ENCODE measurements at places on chromosomes 13 and 19.

GRCh38 chr19:4130744-4131438 lies 7.0 kb upstream of the MAP2K2 start:
- no peak overlapping the region for H3K27ac ChIP-seq
- H3K4me1 ChIP-seq: no peaks in the 10 kb centered on the region
- no peak for DNase-seq

GRCh38 chr13:50476577-50477285 lies 366.8 kb downstream of the DLEU7 start:
- H3K4me1 ChIP-seq: no peaks in the 10 kb centered on the region
- H3K27ac ChIP-seq: no peak overlapping the region
- no peaks in the 10 kb centered on the region for H3K36me3 ChIP-seq
- DNase-seq: no peak
- H3K27me3 ChIP-seq: no peaks in the 10 kb centered on the region

GRCh38 chr19:13240312-13241022 lies 90.3 kb downstream of the IER2 start:
- H3K4me3 ChIP-seq: no peak overlapping the region
- no peaks in the 10 kb centered on the region for H3K27me3 ChIP-seq
- no peaks in the 10 kb centered on the region for H3K4me1 ChIP-seq
- H3K36me3 ChIP-seq: no peaks in the 10 kb centered on the region

GRCh38 chr13:43665388-43665787 lies 121.4 kb downstream of the ENOX1 start:
- H3K4me1 ChIP-seq: no peaks in the 10 kb centered on the region
- H3K36me3 ChIP-seq: no peaks in the 10 kb centered on the region
- H3K27ac ChIP-seq: no peak overlapping the region
- H3K4me3 ChIP-seq: no peak overlapping the region
- no peak for DNase-seq

DNA sequence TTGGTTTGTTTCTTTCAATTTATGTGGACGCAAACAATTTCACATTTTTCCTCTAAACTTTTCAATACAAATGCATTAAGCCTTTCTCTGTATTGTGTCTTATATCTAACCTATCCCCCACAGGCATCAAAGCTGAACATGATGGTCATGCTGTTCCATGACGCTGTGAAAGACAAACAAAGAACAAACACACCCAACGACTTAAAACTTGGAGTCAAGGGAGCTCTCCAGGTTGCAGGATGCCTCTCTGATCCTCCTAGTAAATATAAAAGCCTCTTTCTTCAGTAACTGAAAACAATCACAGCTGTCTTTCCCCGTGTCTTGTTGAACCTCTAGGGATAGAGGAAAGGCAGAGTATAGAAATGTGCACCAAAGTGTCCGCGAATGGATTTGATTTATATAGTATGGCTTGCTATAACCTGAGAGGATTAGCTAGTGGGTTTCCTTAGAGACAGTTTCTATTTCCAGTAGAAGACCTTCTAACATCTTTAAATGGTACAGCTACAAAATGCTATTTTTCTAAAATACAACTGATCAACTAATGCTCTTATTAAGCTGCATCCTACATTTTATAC lies 43.1 kb downstream of the PCDH9 start:
- no peaks in the 10 kb centered on the region for H3K27me3 ChIP-seq
- no peaks in the 10 kb centered on the region for H3K36me3 ChIP-seq
- no peak overlapping the region for H3K4me3 ChIP-seq
- no peak for DNase-seq
- no peak overlapping the region for H3K27ac ChIP-seq

GRCh38 chr19:7645163-7645562 lies 8.3 kb downstream of the STXBP2 start:
- no peak for DNase-seq
- no peak overlapping the region for H3K27ac ChIP-seq
- no peaks in the 10 kb centered on the region for H3K27me3 ChIP-seq
- no peaks in the 10 kb centered on the region for H3K36me3 ChIP-seq
- no peaks in the 10 kb centered on the region for H3K4me1 ChIP-seq

Data from breast epithelium (tissue), 4 donors.